GM10248 (cell line): ENCODE measurements at places on chromosomes 7 and 10.

DNA sequence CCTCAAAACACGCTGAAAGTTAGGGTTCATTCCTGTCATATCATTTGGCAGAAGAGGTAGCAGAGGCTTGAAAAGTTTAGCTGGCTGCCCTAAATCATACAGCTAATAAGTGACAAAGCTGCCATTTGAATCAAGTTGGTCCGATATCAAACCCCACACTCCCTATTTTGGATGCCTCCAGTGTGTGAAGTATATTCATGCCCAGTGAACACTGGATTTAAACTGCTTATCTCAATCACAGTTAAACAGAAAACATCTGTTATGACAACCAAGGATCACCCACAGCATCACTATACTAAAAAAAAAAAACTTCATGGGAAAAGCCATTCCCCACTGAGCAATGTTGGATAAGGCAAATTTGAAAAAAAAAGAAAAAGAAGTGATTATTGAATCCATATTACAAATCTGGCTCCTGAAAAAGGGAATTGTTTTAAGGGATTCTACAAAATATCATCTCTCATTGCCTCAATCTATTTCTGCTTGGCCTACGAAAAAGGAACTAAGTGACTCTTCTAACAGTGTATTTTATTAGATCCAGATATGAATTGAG is 48.3 kb downstream of the ABCB1 start:
- no peak for DNase-seq

DNA sequence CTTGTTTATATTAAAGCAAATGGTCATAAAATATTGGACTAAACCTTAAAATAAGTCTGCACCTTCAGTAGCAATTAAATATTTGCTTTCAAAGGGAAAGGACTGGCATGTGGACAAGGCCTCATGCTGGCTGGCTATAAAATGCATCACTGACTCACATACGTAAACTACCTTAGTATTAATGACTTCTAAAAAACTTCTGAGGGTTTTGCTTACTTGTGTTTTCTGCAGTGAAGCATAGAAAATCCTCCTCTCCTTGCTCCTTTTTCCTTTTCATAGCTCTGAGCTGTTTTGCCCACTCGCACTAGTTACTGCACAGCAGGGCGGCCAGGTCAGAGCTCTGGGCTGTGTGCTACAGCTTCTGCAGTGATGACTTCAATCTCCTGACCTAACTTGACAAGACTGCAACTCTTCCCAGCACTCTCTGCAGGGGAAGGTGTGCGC is 82.3 kb downstream of the CUL2 start:
- no peak for DNase-seq

DNA sequence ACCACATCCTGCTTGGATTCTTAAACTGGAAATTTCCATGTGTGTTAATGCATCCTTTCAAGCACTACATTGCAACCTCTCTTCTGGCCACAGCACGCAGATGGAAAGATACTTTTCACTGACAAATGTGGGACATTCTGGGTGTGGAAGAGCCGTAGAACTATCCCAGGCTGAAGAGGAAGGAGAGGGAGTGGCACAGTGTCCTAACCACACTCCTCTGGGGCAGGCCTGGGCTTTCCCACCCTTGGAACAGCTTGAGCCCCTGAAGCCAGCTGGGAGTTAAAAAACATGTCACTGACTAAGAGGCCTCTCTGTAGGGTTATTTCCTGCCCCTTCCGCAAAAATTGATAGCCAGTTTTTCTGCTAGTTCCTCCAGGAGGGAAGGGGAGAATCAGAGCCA is 34.0 kb upstream of the DNMBP start:
- no peak for DNase-seq

GRCh38 chr7:121932768-121933167 is 59.8 kb downstream of the PTPRZ1 start:
- DNase-seq = no peak
